ENCODE measurements at places on chromosomes 5 and 9. TPM values are rescaled to one million over a fixed set of nuclear protein-coding genes. Genes with fewer than 3 reads are reported as not detected.

FANCG gene
- 23.8 TPM for polyA plus RNA-seq

OR1J2 gene
- not detected for polyA plus RNA-seq

DEPDC1B gene
- polyA plus RNA-seq: 3.4 TPM

P4HA2 gene
- polyA plus RNA-seq: 52.5 TPM

SLIT3 gene
- 7.5 TPM for polyA plus RNA-seq

PTGR1 gene
- 64.2 TPM for polyA plus RNA-seq

SOHLH1 gene
- polyA plus RNA-seq: 0.13 TPM

SLC6A19 gene
- not detected for polyA plus RNA-seq

ARHGEF28 gene
- 3.0 TPM for polyA plus RNA-seq

SLC36A3 gene
- not detected for polyA plus RNA-seq

F12 gene
- polyA plus RNA-seq: 0.41 TPM

TICAM2 gene
- 5.0 TPM for polyA plus RNA-seq

AIF1L gene
- 21.5 TPM for polyA plus RNA-seq
